ENCODE measurements at places on chromosomes 2 and 18. TPM values are rescaled to one million over a fixed set of nuclear protein-coding genes. Genes with fewer than 3 reads are reported as not detected.

KIF1A gene
- 0.87 TPM for total RNA-seq

ALK gene
- 0.65 TPM for total RNA-seq

DNAJC5G gene
- not detected for total RNA-seq

LIMS2 gene
- 122 TPM for total RNA-seq

SOWAHC gene
- 11.2 TPM for total RNA-seq

ECEL1 gene
- 0.17 TPM for total RNA-seq

IRS1 gene
- 13.3 TPM for total RNA-seq

PDE11A gene
- 0.73 TPM for total RNA-seq

TUBA4B gene
- not detected for total RNA-seq

RTP5 gene
- total RNA-seq = not detected

C1GALT1C1L gene
- 0.39 TPM for total RNA-seq

KCNF1 gene
- not detected for total RNA-seq

SLC23A3 gene
- 3.8 TPM for total RNA-seq

GRCh38 chr2:191959209-191959608 lies 112.3 kb upstream of the CAVIN2 start:
- peak; percentile 24 for DNase-seq

DNA sequence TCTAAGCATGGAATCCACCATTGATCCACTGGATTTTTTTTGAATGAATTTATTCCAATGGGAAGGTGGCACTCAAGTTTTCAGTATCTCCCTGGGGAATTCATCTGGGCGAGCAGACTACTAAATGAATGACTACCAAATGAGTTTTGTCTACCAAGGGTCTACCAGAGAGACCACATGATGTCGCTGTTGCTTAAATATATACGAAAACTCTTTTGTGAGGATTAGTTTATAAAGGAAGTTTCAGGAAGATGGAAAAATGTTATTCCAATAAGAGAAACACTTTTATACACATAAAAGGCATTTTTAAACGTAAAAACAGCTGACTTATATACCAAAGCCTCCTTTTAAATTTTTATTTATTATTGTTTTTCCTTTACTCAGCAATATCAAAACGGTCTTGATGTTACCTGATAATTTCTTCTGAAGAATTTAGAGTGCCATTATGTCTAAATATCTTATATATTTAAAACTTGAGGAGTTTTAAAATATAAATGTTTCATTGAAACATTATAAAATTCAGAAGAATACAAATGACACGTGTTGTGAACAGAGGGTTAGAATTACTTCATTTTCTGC lies 139.7 kb downstream of the HRH4 start:
- DNase-seq = no peak

- DNase-seq = no peak
Measured at GRCh38 chr2:235312571-235312970, 181.3 kb upstream of the AGAP1 start.

- no peak for DNase-seq
Measured at GRCh38 chr2:23620841-23621341, 235.9 kb downstream of the KLHL29 start.

DNA sequence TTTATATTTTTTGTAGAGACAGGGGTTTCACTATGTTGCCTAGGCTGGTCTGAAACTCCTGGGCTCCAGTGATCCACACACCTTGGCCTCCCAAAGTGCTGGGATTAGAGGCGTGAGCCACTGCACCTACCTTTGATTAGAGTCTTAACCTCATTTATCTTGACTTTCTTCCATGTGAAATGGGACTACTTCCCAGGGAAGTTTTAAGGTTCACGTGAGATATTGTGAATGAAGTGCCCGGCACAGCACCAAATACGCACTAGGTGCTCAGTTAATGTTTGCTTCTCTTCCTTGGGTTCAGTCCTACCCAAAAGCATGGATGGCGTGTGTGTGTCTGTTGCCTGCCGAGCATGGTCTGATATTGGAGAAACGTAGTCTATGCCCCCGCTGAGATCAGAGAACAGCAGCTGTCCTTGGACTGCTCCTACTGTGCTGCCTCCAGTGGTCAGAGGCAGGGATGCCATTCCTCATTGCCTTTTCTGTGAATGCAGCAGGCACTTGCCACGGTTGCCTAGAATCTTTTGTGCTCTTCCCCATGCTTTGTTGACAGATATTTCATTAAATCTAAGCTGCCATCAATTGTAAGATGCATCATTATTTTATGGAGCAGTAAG lies 12.3 kb upstream of the TFCP2L1 start:
- no peak for DNase-seq

DNA sequence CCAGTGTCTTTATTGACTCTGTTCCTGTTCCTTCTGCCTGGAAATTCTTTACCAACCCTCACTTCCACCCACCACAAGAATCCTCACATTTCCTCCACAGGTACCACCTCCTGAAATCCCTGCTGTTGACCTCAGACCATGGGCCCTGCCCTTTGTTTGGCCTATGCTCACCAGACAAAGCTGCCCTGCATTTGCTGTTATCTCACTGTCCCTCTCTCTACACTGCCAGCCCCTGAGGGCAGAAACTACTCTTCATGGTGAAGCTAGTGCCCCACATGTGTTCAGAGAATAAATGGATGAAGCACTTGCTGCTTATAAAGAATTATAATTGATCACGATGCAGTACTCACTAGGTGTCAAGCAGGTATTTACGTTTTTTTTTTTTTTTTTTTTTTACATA lies 608.4 kb downstream of the TSN start:
- no peak for DNase-seq

GRCh38 chr2:118124288-118124891 lies 36.1 kb downstream of the INSIG2 start:
- no peak for DNase-seq

GRCh38 chr18:42038936-42039335 lies 83.9 kb downstream of the PIK3C3 start:
- DNase-seq = no peak

- DNase-seq = no peak
Measured at GRCh38 chr2:101509499-101510284, 34.8 kb upstream of the RFX8 start.

DNA sequence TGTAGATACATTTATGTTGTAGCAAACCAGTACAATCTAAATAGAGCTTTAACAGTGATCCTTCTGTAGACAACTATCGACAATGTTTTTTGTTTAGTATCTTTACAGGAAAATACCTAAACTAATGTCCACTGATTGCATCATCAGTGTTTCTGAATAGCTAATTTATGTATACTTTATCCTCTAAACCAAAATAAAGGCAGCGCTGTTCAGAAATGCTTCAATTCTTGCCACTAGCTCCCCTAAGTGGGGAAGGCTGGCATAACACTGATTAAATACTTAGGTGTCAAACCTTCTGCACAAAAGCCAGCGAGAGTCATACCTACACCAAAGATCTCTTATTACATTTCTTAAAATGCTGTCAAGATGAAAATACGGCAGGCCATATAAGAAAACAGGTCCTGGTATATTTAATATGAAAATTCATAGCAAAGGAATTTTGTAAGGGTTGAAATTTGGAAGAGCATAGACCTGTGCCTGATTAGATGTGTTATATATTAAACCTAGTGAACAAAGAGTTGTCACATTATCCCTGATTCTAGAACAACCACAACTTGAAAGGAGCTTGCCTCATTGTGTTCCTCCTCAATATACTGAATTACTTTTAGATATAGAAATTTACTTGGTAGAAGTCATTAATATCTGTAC lies 1693.4 kb upstream of the SLC39A10 start:
- peak; percentile 7 for DNase-seq

DNA sequence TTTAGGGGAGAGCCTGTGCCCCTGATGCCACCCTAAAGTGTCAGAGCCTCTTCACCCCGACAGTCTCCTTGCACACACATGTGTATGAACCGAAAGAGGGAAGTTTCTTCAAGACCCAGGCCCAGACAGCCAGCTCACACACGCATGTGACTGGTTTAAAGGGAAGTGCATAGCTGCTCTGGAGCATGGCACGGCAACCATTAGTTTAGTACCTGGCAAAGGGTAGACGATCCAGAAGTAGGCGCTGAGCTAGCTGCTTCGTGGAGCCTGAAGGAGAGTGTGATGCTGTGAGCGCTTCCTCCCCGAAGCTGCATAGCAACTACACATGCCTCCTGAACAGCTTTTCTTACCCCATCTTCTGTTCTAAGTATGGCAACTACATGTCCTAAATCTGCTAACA lies 91.7 kb downstream of the ZCCHC2 start:
- no peak for DNase-seq

GRCh38 chr2:69740502-69740951 lies 1.4 kb upstream of the ANXA4 start:
- no peak for DNase-seq

GRCh38 chr2:172135446-172135845 lies 32.7 kb upstream of the DLX2 start:
- DNase-seq = no peak

- peak; percentile 80 for DNase-seq
Measured at GRCh38 chr2:191245046-191245868, at the start of gene MYO1B. MYO1B (plus strand) TSS chr2:191245404; CDS start chr2:191276896, 31,492 bp downstream.

DNA sequence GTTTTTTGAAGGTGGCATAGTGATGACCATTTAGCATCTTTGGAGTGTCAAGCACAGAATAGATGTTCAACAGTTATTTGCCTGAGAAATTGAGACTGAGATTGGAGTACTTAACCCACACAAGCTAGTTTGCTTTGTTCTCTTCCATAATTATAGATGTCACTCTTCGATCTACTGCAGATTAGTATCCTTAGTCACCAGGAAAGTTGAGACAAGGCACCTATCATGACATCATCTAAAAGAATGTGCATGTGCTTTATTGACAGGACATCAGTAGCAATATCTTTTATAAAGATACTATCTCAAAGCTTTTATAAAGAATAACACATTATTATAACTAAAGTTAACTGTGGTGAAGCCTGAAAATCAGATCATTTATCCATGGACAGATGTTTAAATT lies 6.4 kb downstream of the VRK2 start:
- no peak for DNase-seq

- no peak for DNase-seq
Measured at GRCh38 chr2:30612371-30612770, 165.3 kb downstream of the LCLAT1 start.

GRCh38 chr18:24482821-24483220 lies 22.4 kb downstream of the HRH4 start:
- DNase-seq = no peak

DNA sequence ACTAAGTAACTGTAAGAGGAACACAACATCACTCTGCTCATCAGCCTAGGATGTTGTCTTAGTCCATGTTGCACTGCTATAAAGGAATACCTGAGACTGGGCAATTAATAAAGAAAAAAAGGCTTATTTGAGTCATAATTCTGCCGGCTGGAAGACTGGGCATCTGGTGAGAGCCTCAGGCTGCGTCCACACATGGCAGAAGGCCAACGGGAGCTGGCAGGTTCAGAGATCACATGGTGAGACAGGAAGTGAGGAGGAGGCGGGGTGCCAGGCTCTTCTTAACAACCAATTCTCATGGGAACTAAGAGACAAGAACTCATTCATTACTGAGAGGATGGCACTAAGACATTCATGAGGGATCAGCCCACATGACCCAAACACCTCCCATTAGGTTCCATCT lies 46.8 kb downstream of the EPG5 start:
- no peak for DNase-seq

DNA sequence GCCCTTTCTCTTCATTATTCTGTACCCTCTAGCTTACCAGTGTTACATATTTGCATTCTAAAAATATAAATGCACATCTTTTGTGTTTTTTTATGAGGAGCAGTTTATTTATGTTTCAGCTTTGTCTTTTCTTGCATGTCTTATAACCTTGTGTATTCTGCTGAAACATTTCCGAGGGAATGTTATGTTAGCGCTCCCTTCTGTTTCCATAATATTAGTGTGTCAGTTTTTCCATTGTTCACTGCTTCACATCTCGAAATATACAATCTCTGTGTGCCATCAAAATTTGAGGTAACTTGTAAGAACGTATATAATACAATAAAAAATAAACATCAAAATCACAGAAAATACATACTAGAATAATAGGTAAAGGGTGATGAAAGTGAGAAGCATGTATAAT lies 153.3 kb downstream of the PKP4 start:
- DNase-seq = no peak

- DNase-seq = no peak
Measured at GRCh38 chr2:30139131-30139870, 7.5 kb upstream of the YPEL5 start.

Measured in left lung (tissue), 14 donors.